ENCODE measurements at places on chromosomes 3 and 15. TPM values are rescaled to one million over a fixed set of nuclear protein-coding genes. Genes with fewer than 3 reads are reported as not detected.

- no peaks in the 10 kb centered on the region for H3K27me3 ChIP-seq
- no peak overlapping the region for H3K27ac ChIP-seq
- no peak overlapping the region for H3K4me3 ChIP-seq
Measured at GRCh38 chr3:11835028-11835639, 11.6 kb downstream of the TAMM41 start.

TMEM207 gene
- not detected for total RNA-seq

- H3K4me3 ChIP-seq, result no peak overlapping the region
- no peak for DNase-seq
- no peak overlapping the region for H3K27ac ChIP-seq
- H3K27me3 ChIP-seq, result no peaks in the 10 kb centered on the region
- peaks cover 11% of the 10 kb centered on the region for H3K36me3 ChIP-seq
Measured at GRCh38 chr3:31777092-31777491, 204.0 kb downstream of the OSBPL10 start.

DNA sequence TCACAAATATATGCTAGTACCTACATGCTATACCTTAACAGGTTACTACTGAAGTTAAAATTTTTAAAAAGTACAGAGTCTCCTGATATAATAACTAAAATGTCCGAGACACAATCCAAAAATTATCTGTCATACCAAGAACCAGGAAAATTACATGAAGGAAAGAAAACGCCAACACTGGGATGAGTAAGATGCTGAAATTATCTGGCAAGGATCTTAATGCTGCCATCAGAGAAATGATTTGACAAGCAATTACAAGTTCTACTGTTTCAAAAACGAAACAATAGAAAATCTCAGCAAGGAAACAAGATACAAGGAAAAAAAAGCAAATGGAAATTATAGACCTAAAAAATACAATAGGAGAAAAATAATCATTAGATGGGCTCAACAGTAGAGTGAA lies 92.5 kb downstream of the UBE3A start:
- H3K27ac ChIP-seq, result no peak overlapping the region
- H3K27me3 ChIP-seq, result no peaks in the 10 kb centered on the region
- H3K4me1 ChIP-seq, result peaks cover 13% of the 10 kb centered on the region
- no peak for DNase-seq
- peaks cover 21% of the 10 kb centered on the region for H3K36me3 ChIP-seq

GRCh38 chr3:78141269-78141668 lies 1101.4 kb downstream of the ROBO2 start:
- no peak overlapping the region for H3K27ac ChIP-seq
- DNase-seq, result no peak
- no peaks in the 10 kb centered on the region for H3K27me3 ChIP-seq

DNA sequence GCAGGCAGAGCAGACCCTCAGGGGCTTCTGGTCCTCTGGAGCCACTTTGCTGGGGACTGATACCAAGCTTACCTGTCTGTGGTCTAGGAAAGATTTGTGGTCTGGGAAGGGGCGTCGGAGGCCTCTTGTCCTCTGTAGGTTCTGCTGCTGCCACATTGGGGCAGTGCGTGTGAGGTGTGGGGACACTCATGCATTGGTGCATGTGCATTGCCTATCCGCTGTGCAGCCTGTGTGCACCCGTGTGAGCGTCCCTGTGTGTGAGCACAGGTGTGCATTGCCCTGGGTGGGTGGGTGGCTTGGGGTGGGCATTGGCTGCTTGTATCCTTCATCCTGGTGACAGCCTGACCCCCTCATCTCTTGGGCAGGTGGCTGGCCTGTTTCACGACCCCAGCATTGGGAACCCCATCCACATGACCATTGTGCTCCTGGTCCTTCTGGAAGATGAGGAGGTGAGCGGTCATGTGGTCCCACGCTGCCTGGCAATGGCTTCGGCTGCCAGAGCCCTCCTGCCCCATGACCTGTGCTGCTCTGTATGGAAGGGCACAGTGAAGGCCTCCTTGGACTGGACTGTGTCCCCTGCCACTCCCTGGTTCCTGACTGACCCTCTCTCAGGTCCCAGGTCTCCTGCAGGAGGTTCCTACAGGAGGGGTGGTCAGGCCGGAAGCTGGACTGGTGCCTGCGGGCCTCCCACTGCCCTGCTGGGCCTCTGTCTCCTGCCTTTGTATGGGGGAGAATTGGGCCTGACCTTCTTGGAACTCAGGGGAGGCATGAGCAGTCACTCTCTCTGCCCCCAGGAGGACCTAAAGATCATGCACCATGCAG lies 41.5 kb downstream of the SAXO2 start:
- peaks cover 17% of the 10 kb centered on the region for H3K4me1 ChIP-seq
- no peak overlapping the region for H3K27ac ChIP-seq
- no peaks in the 10 kb centered on the region for H3K27me3 ChIP-seq
- no peaks in the 10 kb centered on the region for H3K36me3 ChIP-seq
- no peak for DNase-seq

DNA sequence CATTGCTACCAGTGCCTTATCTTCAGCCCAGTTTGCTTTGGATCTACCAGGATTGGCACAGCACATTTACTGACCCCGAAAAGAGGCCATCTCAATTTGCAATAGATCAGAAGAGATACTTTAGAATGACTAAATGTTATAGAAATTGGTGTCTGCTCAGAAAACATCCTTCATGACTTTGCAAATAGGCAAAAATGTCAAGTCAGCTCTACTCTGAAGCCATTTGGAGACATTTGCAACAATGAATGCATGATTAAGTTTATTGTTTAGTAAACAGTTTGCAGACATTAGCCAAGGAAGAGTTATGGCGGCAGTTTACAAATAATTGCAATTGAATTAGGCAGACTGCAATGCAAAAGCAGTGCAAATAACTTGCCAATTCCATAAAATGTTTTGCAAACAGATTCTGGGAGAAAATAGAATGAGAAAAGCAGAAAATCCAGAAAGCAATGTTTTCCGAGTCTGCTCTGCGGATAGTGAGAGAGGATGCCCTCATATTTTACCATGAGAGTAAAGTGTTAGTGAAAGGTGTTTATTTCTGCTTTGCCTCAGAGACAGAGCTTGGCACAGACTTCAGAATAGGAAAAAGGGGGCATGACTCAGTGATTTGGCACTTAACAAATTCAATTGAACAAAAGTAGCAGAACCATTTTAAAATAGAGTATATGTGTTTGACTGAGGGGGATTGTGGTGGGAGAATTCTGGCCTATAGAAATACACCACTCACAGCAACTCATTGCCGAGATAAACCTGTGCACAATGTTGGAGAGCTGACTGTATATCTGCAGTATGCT lies 334.9 kb upstream of the NR2F2 start:
- H3K4me3 ChIP-seq, result no peak overlapping the region
- no peak overlapping the region for H3K27ac ChIP-seq
- peaks cover 10% of the 10 kb centered on the region for H3K4me1 ChIP-seq
- H3K36me3 ChIP-seq, result no peaks in the 10 kb centered on the region
- no peaks in the 10 kb centered on the region for H3K27me3 ChIP-seq
- DNase-seq, result no peak

DNA sequence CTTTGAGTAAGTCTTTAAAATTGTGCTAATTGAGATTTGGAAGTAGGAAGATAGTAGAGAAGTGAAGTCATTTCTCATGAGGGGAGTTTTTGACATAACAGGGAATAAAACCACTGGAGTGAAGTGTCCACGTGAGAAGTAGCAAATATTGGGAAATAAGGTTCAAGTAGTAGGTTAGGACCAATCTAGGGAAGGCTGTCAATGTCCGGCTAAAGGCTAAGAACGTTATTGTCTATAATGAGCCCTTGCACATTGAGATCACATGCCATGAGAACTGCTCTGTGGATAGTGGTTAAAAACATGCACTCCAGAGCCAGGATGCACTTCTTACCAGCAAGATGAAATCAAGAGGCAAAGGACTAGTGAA lies 459.9 kb upstream of the TPRG1 start:
- no peak overlapping the region for H3K4me3 ChIP-seq
- H3K27me3 ChIP-seq, result no peaks in the 10 kb centered on the region
- H3K4me1 ChIP-seq, result peaks cover 59% of the 10 kb centered on the region
- peak overlapping the region; percentile 78 for H3K27ac ChIP-seq

KNL1 gene
- total RNA-seq, result 4.7 TPM

WDR93 gene
- total RNA-seq, result not detected

DNA sequence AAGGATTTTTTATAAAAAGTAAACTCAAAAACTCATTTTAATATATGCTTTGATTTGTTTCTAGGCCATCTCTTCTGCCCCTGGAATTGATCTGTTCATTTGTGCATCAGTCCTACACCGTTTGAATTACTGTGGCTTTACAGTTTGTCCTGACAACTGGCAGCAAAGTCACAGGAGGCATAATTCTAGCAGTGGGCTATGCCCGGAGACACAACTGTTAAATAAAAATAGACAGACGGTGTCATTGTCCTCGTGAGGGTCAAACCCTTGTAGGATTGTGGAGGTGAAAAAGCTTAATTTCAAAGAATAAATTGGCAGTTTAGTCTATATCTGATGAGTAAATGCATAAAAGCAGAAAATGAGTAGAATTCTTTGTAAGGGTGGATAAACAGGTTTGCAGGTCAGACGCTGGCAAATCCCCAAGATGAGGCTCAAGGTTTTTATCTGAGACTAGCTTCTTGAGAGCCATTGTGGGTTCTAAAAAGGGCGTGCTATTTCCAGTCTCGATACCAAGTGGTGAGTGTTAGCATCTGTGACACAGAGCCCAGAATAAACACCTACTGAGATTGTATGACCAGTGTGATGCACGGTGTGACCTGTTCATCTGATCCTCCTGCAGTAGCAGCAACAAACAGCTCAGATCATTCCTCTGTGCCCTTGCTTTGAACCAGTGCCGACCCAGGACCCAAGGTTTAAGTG lies 51.5 kb upstream of the SLCO3A1 start:
- H3K4me3 ChIP-seq, result no peak overlapping the region
- no peaks in the 10 kb centered on the region for H3K36me3 ChIP-seq
- H3K27ac ChIP-seq, result no peak overlapping the region
- peaks cover 5% of the 10 kb centered on the region for H3K27me3 ChIP-seq
- no peaks in the 10 kb centered on the region for H3K4me1 ChIP-seq

- H3K4me3 ChIP-seq, result no peak overlapping the region
- H3K36me3 ChIP-seq, result no peaks in the 10 kb centered on the region
- H3K27ac ChIP-seq, result no peak overlapping the region
- H3K4me1 ChIP-seq, result no peaks in the 10 kb centered on the region
Measured at GRCh38 chr3:160105907-160106584, 117.4 kb downstream of the IL12A start.

GOLGA6A gene
- total RNA-seq, result 0.12 TPM

DNA sequence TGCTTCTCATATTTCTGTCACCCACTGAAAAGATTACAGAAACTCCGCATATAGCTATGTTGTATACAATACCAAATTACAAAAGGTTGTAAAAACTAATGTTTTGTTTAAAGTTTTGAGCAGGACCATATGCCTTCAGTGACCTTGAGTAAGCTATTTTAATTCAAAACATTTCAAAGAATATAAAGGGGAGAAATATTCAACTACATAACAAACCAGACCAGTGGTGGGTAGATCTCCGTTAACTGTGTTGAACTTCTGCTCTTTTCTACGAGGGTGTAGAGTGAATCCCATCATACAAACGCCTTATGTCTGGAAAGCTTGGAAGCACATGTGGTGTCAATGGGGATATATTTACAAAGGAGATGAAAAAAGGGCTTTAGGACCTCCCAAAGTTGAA lies 68.4 kb upstream of the NR2F2 start:
- no peak for DNase-seq
- peaks cover 19% of the 10 kb centered on the region for H3K4me1 ChIP-seq
- H3K27ac ChIP-seq, result no peak overlapping the region
- H3K4me3 ChIP-seq, result no peak overlapping the region

SLC28A1 gene
- not detected for total RNA-seq

DNA sequence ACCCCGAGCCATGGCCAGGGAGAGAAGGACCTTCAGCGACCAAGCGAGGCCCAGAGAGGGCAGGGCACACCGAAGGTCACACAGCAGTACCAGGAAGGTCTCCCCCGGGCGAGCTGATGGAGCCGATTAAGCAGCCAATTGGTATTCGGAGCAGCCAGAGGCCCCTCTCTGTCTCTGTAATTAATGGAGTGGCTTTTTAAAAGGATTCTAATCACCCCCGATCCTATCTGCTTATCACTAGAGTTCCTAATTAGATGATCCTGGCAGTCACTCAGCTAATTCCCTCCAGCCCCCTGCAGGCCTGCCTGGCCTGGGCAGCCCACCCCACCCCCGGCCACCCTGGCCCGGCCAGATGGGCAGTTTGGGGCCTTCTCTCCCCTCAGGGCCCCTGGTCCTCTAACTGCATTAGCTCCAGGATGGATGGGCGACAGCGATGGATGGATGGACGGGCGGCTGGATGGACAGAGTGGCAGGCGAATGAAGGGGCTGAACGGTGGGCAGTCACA lies 1.6 kb upstream of the DNAJB8 start:
- H3K36me3 ChIP-seq, result peaks cover 5% of the 10 kb centered on the region
- H3K4me3 ChIP-seq, result no peak overlapping the region
- no peak for DNase-seq
- peaks cover 65% of the 10 kb centered on the region for H3K27me3 ChIP-seq

DNA sequence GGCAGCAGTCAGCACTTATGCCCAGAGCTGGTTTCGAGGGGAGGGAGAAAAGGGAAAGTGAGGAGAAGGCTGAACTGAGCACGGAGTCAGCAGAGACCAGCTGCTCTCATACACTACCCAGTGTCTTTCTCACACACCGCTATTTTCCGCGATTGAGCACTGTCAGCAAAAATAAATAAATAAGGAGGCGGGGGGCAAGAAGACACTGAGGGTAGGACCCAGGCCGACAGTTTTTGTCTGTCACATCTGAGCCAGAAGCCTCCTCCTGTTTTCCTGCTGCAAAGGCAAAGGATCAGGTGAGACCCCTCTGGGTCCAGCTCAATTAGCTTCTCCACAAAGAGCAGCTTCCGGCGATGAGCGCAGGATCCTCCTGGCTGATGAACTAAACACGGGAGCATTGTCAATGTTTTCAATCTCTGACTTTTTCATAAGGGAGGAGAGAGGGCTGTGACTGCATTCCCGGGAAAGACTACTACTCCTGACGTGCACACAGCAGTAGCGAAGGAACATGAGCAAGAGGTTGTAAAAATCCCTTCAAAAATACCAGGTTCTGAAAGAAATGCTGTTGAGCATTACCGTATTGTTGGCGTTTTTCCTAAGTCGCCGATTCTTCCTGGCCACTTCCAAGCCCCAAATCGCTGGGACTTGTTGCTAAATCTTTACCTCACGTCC lies 1.3 kb downstream of the FRMD5 start:
- peaks cover 20% of the 10 kb centered on the region for H3K4me1 ChIP-seq
- DNase-seq, result no peak
- H3K4me3 ChIP-seq, result peak overlapping the region; percentile 90
- H3K36me3 ChIP-seq, result no peaks in the 10 kb centered on the region

POTEB2 gene
- not detected for total RNA-seq

Data from chondrocyte (in vitro differentiated cells).